ENCODE measurements at places on chromosomes 3 and 15.

DNA sequence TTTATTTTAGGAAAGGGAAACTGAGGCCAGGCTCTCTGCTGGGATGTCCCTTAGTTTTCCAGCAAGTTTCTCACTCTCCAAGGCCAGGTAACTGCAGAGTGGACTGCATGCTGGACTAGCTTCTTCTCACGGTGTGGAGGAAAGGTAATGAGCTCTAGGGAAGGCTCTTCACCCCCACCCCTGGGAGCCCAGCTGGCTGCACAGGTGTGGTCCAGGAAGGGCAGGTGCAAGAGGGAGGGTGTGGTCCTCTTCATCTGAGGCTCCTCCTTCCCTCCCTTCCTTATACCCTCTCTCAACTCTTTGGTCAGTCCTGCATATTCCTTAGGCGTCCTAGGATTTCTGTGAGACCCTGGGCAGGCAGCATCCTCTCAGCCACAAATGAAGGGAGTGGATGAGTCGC, 33.9 kb downstream of the RNU5B-1 start:
- no peak for DNase-seq

GRCh38 chr3:149717391-149718056, 34.8 kb downstream of the COMMD2 start:
- peak; percentile 74 for DNase-seq

DNA sequence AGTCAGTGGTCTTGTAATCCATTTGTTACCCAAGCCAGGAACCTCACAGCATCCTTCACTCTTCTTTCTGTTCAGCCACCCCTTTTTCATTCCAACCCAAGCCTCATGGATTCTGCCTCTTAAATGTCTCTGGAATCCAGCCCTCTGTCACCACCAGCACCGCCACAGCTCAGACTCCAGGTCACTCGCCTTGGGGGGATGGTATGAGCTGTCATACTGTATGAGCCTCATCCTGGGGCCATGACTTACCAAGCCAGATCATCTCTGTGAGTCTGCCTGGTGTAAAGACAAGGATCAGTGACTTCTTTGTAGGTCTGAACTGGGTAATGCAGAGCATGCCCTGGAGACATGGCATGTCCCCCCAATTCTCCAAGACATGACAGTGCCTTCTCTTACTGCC, 79.6 kb downstream of the PGPEP1L start:
- no peak for DNase-seq

GRCh38 chr3:194572944-194573491, 60.2 kb downstream of the TMEM44 start:
- no peak for DNase-seq

DNA sequence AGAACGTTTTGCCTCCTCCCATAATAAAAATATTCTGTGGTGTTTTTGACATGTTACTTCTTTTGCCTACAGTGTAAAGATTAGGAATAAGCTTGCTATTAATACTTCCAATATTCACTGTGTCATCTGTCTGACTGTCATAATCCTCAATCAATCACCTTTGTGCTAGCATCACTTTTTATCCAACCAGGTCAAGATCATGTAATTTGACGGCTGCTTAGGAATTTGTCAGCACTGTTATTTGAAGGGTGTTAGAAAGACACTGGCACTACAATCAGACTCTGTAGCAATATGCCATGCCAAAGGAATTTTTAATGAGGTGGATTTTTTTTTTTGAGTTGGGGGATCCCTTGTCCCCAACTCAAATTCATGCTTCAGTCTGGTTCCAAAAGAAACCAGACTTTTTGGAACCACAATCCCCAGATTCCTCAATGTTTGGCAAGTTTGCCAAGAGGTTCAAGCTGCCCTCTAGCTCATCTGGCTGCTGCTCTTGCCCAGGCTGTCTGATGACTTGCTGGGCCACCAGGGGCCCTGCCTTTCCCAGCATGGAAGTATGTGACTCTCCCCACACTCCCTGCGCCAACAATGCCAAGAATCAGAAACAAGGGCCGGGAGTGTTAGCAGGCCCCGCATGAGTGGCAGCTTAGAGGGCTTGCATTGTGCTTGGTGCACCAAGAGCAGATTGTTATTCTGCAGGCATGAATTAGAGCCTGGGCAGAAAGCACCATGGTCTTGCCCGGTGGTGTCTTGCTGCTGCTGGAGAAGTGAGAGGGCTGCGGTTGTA, 58.6 kb upstream of the TSC22D2 start:
- peak; percentile 46 for DNase-seq

DNA sequence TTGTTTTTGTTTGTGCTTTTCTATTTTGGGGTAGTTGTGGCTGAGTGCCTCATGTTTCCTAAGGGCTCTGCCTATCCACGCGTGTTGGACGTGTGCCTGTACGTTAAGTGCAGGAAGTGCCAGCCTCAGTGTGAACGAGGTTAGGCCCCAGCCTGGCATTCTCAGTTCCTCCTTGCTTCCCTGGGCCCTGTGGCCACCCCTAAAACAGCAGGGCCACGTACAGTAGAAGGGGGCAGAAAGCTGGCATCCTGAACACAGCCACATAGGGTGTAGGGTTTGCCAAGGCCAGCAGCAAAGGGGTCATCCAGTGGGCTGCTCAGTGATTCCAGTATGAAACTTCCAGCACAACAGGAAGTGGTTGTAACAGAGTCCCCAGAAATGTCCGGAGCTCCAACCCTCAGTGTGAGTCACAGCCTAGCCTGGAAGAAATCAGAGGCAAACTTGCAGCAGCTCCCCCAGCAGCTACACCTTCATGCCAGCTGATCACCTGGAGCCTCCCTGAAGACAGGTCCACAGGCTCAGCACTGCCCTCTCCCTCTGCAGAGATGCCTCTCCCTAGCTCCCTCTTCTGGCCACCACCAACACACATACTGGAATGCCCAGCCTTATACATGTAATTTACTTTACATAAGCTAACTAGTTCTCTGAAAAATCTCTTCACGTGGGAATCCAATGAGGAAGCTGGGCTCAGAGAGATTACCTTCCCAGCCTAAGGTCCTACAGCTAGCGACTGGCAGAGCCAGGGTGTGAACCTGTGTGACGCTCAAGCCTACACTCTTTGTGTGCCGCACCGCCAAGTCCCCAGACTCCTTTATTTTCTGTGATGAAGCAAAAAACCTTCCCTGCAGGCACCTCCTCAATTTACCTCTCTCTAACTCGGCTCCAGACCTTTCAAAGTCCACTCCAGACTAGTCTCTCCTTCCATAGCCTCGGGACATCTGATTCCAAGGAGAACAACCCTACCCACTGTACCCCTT, 26.6 kb downstream of the ILDR1 start:
- peak; percentile 82 for DNase-seq

DNA sequence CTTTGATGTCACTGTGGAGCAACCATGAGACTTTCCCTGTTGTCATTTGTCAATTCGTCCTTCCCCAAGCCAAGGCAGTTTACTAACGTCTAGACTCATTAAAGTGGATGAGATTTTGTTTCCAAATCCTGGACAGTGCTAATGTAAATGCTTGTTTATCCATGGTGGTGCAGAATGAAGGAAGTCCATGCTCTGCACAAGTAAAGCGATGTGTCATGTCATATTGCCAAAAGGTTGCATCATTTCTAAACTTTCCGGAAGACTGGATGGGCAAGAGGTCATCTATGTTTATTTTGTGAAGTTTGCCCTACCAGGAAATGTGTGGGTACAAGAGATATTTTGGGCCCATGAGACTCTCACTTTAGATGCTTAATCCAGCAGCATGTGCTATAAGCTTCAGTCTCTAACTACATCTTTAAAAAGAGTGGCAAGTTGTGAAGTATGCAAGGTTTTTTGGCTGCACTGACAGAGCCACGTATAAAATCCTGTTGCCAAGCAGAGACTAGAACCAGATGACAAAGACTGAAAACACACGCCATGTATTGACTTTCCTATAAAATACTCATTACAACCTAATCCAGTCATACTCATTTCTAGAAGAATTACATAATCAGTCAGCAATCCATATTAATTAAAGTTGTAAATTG, 72.1 kb upstream of the FNDC3B start:
- DNase-seq, result peak; percentile 68

DNA sequence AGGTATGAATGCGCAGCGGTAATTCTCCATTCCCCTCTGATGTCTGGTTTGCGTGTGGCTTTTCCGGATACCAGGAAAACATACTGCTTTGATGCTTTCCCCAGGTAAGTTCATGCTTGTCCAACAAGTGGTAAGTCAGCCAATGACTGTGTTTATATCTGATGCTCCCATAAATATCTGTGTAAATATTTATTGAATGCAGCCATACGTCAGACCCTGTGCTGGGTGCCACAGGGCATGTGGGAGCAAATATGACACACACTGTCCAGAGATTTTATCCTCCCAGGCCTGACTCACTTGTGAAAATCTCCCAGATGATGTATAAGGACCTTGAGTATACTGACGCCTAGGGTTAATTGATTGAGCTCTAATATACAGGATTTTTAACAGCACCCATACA, 29.6 kb upstream of the CEMIP start:
- no peak for DNase-seq

GRCh38 chr3:21481991-21482390, 269.0 kb downstream of the ZNF385D start:
- no peak for DNase-seq

DNA sequence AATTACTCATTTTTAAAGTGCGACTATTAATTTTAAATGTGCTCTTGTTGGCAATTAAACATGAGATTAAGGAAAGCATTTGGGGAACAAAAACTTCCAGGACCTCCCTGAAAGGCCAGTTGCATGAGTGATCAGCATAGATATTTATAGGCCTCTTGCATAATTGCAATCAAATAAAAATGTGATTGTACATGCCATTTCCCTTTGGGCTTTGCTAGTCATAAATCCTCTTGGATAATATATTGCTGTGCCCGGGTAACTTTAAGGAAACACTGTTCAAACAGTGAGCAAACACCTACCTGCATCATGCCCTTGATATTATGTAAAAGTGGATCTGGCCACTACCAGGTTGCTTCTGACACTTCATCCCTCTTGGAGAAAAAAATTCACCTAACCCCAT, 239.1 kb downstream of the MCTP2 start:
- DNase-seq, result no peak

DNA sequence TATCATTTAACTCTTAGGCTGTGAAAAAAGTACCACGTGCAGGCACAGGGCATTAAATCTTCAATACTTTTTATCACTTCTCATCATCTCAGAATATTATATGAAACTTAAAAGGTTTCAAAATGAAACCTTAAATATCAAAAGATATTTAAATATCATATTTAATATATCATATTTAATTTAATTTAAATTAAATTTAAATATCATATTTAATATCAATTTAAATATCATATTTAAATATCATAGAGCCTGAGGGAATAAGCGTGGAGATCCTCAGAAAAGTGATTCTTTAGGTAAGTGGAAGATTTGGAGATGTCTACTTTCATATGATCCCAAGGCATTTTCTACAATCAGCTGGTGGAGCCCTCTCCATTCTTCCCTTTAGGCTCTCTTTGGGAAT, 716.6 kb downstream of the OTOL1 start:
- no peak for DNase-seq

DNA sequence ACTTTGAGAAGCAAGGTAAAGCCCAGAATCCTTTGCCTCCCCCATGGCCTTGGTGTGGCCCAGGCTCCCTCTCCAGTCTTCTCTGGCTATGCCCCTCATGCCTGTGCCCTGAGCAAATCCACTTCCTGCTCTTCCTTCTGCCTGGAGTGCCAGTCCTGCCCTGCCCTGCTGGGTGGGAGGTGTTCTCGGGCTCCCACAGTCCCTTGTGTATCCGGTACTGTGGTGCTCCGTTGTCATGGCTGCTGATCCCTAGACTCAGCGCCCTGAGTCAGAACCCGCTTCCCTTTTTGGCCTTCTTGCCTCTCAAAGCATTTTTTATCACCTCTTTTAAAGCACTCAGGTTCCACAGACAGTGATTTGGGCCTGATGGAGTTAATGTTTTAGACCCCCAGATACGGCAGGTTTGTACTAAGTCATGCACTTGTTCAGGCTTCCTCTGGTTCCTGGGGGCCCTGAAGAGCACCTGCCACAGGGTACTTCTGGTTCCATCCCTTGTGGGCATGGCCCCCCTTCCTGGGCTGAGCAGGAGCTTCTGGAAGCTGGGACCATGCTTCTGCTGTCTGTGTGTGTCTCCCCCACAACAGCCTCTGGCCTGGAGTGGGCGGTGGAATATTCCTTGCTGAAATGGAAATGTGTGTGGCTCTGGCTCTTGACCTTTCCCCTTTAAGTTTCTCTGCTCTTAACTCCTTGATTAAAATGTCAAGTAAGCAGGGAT, 29.6 kb upstream of the ADAMTS7 start:
- no peak for DNase-seq

- no peak for DNase-seq
These were observed 71.4 kb downstream of the SEMA6D start for GRCh38 chr15:47788685-47789084.

DNA sequence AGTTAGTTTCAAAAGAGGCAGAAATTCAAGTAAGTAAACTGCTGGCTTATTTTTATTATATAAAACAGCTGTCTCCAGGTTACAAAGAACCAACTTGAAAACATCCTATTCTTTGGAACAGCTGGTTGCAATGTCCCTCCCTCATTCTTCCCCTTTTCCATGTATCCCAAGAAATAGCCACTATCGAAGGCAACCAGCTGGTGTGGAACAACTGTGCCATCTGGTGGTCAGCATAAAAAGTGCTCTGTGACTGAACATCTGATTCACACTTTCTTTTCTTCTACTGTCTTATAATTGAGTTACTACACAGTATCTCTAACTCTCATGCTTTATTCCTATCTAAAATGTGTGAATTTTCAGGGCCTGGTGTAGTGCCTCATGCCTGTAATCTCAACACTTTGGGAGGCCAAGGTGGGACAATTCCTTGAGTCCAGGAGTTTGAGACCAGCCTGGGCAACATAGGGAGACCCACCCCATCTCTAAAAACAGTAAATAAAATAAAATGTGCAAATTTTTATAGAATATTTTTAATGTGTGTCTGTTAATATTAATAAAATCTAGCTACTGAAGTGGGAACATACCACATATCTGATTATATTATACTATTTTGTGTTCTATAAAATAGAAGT, 9.6 kb downstream of the OSBPL11 start:
- peak; percentile 64 for DNase-seq

DNA sequence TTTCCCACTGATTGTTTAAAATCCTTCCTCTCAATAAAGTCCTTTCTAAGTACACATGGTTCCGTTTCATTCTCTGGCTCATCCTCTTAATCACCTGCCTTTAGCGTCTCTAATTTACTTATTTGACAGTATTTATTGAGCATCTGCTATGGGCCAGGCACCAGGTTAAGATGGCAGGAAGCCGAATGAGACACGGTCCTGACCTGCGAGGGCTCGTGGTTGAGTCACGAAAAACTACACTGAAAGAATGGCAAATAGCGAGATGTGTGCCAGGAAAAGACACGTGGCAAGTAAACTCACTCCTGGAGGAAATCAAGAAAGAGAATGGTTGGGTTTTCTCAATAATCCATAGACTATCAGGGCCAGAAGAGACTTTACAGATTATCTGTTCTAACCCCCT, 60.9 kb downstream of the HES1 start:
- DNase-seq, result no peak

DNA sequence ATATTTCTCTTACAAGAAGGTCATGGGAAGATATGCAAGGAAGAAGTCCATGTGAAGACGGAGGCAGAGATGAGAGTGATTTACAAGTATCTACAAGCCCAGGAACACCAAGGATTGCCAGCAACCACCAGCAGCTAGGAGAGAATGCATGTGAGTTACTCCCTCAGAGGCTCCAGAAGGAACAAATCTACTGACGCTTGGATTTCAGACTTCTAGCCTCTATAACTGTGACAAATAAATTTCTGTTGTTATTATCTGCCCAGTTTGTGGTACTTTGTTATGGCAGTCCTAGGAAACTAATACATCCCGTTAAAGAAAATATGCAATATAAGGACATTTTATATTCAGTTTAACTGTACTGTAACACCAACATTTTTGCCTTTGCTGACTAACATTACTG, 283.9 kb downstream of the BCHE start:
- DNase-seq, result no peak

GRCh38 chr15:69809421-69809820, 288.3 kb downstream of the TLE3 start:
- DNase-seq, result no peak

- DNase-seq, result no peak
These were observed 96.8 kb downstream of the SLMAP start for GRCh38 chr3:57852896-57853295.

Data from Calu3 (cell line).